ENCODE measurements at places on chromosomes 7 and 10. TPM values are rescaled to one million over a fixed set of nuclear protein-coding genes. Genes with fewer than 3 reads are reported as not detected.
A peak's percentile ranks its signal among the peaks of the same experiment; 100 is the strongest.

DNA sequence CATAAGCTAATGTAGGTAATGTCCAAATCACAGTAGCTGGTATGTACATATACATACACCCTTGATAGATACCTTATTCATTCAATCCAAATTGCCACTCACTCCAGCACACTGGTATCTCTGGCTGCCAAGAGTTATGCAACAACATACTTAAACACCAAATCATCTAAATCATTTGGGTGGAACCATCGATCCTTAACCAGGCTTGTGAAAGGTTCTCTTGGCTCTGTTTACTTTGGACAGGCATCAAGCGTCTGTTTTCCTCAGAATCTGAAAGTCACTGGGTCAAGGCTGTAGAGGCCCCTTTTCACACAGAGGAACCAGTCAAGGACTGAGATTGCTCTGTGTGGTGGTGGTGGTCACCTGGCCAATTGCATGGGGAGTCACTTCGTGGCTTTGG is 24.6 kb downstream of the JAZF1 start:
- no peak for DNase-seq

DNA sequence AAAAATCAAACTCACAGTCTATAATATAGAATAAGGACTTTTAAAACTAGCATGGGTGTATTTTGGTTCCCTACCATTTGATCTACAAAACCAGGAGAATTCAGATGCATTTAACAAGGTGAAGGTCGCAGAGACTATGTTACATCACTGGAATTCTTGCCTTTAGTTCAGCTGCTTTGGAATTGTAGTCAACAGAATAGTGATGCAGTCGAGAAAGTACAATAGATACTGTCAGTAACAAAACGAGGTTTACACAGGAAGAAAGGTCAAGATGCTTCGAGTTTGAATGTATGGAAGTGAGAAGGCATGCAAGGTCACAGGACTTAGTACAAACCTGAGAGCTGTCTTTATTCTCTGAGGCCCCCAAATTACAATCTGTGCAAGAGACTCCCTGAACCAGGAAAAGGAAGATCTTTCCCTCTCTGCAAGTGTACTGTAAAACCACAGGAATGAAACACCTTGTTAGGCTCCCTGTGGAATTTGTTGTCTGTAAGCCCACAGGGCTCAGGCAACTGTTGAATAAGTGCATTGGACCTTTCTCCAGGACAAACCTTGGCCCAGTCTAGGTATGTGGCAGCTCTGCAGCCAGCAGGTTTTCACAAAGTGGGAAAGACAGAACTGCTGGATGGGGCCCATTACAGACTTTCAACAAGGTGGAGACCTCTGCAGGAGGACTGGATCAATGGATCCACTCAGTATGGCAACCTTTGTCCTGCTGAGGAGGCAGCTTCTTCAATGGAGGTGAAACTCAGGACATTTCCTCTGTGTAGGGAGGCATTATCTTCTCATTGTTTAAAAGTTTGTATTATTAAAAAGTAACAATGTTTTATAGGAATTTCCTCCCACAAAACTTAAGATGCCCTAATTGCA is 101.1 kb upstream of the GSDME start:
- no peak for DNase-seq

TET1 gene
- 2.4 TPM for total RNA-seq

ANKMY2 gene
- total RNA-seq: 9.2 TPM

DNA sequence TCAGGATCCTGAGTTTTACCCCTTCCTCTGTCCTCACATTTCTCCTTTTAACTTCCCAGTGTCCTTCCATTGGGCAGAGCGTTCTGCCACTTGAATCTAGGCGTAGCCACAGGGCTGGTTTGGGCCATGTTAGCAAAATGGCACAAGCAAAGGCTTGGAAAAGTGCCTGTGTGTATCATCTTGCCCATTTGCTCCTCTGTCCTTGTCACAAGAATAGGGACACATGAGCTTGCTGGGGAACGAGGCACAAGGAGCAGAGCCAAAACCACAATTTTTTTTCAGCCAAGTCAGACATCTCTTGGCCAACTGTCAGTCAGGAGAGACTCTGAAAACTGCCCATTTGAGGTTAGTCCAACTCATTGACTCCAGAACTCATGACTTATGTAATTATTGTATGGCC is 285.2 kb downstream of the ZNF248 start:
- DNase-seq: no peak

DNA sequence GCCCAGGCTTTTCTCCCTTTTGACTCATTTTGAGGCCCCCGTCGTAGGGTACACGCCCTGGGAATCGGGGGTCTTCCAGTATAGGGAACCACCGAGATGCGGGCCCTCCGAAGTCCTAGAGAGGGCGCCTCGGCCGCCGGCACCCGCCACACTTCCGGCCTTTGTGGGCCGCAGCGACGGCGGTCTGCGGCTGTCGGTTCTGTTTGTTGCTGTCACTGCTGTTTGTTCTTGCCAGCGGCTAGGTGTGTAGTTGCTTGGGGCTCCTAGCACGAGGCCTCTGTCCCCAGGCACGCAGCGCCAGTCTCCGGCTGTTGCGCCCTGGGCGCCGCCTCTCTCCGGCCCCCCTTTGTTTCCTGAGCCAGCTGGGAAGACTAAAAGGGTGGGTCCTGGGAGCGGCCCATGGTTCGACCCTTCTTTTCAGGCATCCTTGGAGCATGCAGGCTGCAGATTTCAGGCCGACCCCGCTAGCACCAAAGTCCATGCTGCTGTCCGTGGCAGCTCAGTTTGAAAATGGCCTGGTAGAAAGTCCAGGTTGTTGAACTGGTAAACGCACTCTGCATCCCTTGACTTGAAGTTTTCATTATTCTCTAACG is 17.8 kb upstream of the ZKSCAN1 start:
- no peak for DNase-seq

DNA sequence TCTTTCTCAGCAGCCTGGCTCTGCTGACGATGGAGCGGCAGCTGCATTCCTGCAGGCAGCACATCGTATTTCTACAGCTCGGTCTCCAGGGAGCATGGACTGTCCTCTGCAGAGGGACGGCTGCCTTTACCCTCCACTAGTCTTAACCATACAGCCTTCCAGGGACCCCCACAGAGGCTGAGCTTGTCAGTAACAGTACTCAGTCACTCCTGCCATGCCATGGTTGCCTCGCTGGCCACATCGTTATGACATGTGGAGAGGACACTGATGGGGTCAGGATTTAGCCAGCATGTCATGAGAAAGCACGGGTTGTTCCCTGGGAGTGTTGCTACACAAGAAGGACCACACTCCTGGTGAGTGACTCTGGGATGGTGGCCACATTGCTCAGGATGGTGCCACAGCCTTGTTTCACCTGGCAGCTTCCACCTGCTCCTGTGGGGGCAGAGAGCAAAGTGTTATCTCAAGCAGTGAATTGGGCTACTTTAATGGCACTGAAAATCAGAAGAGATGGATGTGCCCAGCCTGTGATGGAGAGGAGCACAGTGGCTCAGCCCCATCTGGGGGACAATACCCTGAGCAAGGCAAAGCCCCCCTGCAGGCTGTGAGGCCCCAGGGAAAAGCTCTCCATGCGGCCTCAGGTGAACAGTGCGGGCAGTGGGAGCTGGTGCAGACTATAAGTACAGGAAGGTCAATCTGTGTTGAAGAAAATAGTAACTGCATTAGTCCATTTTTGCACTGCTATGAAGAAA is 443.9 kb downstream of the TCERG1L start:
- no peak for DNase-seq

DNA sequence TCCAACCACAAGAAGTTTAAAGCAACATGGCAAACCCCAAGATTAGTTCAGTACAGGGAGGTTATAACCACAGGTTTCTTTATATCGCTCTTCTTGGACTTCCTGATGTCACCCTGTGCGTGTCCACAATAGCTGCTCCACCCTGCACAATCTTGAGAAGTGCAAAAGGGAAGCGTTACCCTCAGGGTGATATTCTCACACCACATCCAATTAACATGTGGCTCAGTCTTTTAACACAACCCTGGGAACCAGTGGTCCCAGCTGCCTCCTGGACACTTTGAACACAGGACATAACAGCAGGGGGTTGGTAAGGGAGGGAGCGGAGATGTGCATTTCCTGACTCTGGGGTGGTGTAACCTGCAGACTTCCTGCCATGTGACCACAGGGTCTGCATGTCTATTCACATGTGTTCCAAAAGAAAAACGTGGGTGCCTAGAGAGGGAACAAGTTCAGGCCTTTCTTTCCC is 64.6 kb downstream of the GSAP start:
- DNase-seq: no peak

DNA sequence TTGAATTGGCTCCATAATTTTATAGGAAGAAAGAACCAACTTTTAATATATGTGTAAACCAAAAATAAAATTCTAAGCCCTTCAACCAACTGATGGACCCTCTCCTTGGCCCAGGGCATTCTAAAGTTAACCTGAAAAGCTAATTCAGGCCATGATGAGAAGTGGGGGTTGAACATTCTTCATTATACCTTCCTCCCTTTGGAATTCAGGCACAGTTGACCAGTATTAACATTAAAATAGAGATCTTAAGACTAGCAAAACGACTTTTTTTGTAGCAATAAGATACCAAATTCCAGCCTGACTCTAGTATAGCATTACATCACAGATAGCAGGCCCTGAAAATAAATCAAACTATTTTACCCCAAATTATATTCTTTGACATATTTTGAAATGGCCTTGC is 173.2 kb downstream of the PLPP4 start:
- DNase-seq: no peak

- no peak for DNase-seq
Observed at GRCh38 chr7:140042386-140042670, 20.4 kb downstream of the PARP12 start.

GRCh38 chr7:42932811-42933591 is 825 bp downstream of the MRPL32 start:
- no peak for DNase-seq

- DNase-seq: no peak
Observed at GRCh38 chr7:157700231-157701005, 363.6 kb downstream of the DNAJB6 start.

ACSL5 gene
- 22.5 TPM for total RNA-seq

GSTO2 gene
- total RNA-seq: 2.0 TPM

FMC1 gene
- 7.5 TPM for total RNA-seq

DNA sequence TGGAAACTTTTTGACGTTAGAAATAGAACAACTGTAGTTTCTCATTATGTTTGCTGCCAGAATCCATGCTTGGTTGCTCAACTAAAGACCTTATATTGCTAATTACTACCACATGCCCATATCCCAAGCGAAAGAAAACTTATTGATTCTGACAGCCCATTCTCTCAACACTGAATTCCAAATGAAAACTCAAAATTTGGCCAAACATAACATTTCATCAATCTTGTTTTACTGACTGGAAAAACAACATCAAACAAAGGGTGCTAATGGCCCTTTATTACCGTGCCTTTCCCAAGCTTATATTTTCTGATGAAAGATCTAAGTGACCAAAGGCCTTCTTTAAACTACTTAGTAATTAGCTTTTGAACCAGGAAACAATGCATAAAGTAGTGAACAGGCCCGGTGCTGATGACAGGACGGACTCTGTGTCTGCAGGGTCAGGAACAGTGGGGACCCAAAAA is 531.8 kb downstream of the KCNMA1 start:
- no peak for DNase-seq

GRCh38 chr7:128833148-128833945 is 3.1 kb downstream of the FLNC start:
- peak; percentile 65 for DNase-seq

PLXNA4 gene
- total RNA-seq: 1.2 TPM

GRCh38 chr10:11830836-11831519 is 7.8 kb downstream of the PROSER2 start:
- no peak for DNase-seq

- no peak for DNase-seq
Observed at GRCh38 chr10:94614558-94614957, 69.0 kb downstream of the HELLS start.

OR2A5 gene
- not detected for total RNA-seq

DNA sequence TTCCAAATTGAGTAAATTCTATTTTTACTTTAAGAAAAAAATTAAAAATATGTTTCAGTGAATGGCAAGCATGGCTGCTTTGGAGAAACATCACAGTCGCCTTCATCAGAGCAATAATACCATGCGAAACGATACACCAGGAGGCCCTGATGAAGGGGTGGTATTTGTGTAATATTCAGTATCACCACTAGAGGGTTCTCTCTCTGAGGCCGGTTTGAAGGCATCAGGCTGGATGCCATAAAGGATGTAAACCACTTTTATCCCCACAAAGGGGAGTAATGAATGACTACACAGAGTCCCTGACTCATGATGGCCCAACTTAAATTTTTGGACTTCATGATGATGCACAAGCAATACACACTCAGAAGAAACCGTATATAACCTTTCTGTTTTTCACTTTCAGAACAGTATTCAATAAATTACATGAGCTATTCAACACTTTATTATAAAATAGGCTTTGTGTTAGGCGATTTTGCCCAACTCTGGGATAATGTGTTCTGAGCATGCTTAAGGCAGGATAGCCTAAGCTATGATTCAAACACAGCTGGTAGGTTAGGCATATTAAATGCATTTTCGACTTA is 95.5 kb downstream of the PPP1R17 start:
- DNase-seq: no peak

GRCh38 chr10:124125305-124126116 is 32.1 kb upstream of the CHST15 start:
- no peak for DNase-seq

CYP2E1 gene
- total RNA-seq: not detected

- DNase-seq: no peak
Observed at GRCh38 chr7:102069931-102070629, 216.6 kb upstream of the SH2B2 start.

PLEKHS1 gene
- total RNA-seq: not detected

ADCY1 gene
- total RNA-seq: 0.35 TPM

- no peak for DNase-seq
Observed at GRCh38 chr7:7662527-7662926, 22.0 kb downstream of the UMAD1 start.

GRCh38 chr7:112346381-112347060 is 103.7 kb upstream of the IFRD1 start:
- no peak for DNase-seq

SP8 gene
- total RNA-seq: not detected

GRCh38 chr10:116371737-116372136 is 47.5 kb downstream of the CCDC172 start:
- DNase-seq: no peak

DNA sequence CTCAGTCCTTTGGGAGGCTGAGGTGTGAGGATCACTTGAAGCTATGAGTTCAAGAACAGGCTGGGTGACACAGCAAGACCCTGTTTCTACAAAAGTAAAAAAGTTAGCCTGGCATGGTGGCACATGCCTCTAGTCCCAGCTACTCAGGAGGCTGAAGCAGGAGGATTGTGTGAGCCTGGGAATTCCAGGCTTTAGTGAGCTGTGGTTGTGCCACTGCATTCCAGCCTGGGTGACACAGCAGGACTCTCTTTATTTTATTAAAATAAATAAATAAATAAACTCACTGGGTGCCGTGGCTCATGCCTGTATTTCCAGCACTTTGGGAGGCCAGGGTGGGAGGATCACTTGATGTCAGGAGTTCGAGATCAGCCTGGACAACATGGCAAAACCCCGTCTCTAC is 607.9 kb downstream of the CALN1 start:
- DNase-seq: no peak

- DNase-seq: no peak
Observed at GRCh38 chr10:70892631-70893030, 4.3 kb upstream of the PCBD1 start.

PCLO gene
- 1.4 TPM for total RNA-seq

NDUFA5 gene
- total RNA-seq: 28.0 TPM

SLC29A4 gene
- total RNA-seq: 3.8 TPM

- no peak for DNase-seq
Observed at GRCh38 chr10:84511709-84512285, 183.4 kb downstream of the CCSER2 start.

- DNase-seq: no peak
Observed at GRCh38 chr7:100372256-100372655, 1.0 kb upstream of the PILRA start.

- no peak for DNase-seq
Observed at GRCh38 chr7:157009778-157010587, 480 bp downstream of the MNX1 start.
